OCI-LY7 (cell line): ENCODE measurements at places on chromosomes 2 and 18.

GRCh38 chr2:169344736-169345485 is 17.4 kb downstream of the LRP2 start:
- DNase-seq = no peak

DNA sequence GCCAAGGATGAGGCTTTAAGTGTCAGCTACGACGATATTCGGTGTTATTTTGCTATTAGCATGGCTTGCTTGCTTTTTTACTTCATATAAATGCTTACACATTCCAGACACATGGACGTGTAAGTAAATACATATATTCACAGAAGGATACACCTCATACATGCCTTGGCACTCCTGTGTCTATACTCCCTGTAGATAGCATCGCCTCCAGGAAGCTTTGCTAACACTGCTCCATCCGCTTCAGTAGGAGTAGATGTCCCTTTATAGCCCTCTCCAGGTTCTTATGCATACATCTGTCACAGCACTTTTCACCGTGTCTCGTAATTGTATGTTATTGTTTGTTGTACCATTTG is 27.5 kb upstream of the KCTD1 start:
- DNase-seq = no peak

DNA sequence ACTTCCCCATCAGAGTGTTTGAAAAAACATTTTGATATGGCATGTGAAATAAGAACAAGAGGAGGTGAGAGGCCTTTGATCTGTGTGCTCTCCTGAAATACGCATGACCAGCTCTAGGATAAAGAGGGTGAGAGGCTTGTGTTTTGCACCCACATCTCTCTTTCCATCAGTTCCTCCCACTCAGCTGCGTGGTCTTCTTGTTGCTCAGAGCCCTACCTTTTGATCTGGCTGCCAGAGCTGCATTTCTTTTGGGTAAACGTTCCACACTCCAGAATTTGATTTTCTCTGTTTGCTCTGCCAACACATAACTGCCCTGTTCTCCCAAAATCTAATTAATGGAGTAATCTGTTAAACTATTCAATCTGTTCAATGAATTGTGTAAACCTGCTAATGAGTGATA is 72.0 kb upstream of the FN1 start:
- no peak for DNase-seq

DNA sequence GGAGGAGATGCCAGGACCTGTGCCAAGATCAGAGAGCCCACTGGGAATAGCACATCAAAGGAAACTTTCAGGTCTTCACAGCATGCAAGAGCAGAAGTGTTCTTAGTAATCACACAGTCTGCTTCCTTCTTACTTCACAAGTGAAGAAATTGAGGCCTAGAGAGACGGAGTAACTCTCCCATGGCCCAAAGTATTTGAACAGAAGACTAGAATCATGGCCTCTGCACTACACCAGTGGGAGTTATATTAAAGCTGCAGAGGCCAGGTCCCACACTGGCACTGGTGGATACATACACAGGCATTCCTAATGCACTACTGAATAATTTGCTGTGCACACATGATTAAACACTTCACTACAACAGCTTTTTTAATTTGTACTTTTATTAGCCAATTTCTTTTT is 107.6 kb upstream of the RMP24 start:
- no peak for DNase-seq

GRCh38 chr18:53797998-53798495 is 426.4 kb downstream of the MBD2 start:
- no peak for DNase-seq

DNA sequence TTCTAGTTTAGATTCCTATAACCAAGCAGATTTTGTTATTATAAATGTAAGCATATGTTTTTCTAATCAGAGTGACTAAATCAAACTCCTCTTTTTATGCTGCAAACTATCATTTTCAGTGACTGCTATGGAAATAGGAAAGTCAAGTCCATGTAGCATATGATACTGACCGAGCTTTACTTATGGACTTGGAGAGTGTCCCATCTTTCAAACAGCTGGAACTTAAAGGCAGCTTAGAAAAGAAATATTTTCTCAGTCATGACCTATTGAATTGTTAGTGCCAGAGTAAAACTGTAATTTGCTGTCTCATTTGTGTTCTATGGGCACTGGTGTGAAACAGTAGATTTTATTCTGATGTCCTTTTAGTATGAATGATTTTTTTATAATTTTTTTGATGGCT is 76.7 kb downstream of the PHLPP1 start:
- DNase-seq = no peak

GRCh38 chr2:18896125-18896764 is 306.9 kb upstream of the NT5C1B start:
- no peak for DNase-seq

DNA sequence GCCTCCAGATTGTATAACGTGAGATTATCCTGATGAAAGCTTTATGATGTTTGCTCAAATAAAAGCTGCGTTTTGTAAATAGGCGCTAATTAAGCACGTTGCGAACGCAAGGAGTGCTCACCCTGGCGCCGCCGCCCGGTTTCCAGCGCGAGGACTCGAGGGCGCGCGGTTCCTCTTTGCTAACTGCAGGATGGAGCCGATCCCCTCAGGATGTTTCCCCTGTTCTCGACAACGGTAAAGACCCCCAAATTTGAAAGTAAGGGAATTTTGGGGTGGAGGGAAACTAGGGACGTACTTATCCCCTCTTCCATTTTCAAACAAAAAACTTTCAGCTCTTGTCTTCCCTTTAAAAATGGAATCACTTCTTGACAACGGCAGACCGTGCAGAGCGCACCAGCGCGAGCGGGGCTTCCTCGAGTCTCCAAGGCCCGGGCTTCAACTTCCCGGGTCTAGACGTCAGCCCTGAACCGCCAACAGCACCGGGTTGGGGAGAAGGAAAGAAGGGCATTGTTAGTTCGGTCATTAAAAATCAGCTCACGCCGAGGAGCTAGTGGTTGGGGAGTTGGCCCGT is 1.1 kb upstream of the GBX2 start:
- DNase-seq = no peak

DNA sequence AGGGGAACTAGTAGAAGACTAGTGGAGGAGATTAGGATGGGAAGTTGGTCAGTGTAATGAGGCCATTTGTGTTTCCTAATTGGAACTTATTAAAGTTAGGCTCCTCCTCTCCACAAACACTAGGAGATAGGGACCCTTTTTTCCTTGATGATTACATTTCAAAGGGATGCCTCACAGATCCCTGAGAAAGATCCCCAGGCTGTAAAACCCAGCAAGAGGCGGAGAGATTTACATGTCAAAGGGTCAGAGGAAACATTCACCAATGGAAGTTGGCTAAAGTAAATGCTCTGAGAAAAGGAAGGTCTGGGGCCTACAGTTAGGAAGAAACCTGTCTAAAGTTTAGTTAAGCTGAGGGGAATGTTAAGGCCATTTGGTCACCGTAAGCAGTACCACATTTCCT is 1.4 kb upstream of the CCDC85A start:
- DNase-seq = no peak

DNA sequence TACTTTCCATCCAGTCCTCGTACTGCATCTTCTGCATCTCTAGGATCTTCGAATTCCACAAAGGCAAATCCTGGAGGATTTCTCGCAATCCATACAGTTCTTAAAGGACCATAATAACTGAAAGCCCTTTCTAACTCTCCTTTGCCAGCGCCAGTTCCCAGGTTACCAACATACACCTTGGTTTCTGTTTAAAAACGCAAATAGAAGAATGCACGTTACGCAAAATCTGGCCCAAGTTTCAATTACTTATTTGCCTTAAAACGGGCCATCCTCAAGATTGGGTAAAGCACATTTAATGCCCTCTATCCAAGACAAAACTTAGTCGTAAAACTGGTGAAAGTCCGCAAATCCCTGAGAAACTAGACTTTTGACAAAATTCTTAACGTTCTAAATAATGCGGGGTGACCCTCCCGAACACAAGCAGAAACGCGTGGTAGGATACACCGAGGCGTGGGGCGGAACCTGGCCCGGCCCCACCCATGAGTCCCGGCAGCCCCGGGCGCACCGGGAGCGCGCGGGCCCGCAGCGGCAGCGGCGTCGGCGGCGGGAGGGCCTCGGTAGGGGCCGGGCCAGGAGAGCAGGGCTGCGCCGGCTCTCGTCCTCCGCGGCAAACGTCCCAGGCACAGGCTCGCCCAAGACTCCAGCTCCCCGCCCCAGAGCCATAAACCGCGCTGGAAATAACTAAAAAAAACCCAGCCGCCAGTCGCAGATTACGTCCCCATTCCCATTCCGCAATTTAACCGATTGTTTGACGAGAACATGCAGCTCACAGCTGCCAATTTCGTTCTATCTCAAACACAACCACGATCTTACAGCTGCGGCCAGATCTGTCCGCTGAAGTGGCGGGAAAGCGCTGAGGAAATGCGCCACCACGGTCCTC is 910 bp downstream of the SRSF7 start:
- DNase-seq = peak; percentile 66

DNA sequence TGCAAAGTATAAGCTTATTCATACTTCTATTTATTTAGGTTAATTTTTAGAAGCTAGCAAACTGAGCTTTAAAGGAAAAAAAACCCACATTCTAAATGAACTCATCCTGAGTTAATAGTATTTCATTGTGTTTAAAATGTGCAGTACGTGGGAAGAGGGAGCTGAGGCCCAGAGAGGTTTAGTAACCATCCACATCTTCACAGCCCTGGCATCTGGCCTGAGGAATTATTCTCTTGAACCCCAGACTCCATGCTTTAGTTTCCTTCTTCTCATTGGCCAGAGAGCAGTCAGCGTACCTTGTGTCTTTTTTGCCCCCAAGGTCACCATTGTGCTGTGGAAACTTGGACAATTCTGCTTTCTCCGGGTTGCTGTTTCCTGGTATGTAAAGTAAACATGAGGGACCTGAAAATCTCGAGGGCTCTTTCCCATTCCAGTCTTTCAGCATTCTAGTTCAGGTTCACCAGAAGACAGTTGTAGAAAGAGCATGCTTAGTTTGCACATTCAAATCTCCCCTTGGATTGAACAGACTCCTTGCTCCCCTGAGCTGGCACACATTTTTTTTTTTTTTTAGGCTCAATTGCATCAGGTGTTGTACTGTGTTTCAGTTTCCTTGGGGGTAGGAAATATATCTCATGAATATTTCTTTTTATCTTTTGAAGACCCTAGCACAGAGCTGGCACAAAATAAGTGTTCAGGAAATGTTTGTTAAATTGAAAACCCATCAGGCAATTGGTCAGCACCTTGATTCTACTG is 81.4 kb downstream of the MYCN start:
- DNase-seq = no peak

DNA sequence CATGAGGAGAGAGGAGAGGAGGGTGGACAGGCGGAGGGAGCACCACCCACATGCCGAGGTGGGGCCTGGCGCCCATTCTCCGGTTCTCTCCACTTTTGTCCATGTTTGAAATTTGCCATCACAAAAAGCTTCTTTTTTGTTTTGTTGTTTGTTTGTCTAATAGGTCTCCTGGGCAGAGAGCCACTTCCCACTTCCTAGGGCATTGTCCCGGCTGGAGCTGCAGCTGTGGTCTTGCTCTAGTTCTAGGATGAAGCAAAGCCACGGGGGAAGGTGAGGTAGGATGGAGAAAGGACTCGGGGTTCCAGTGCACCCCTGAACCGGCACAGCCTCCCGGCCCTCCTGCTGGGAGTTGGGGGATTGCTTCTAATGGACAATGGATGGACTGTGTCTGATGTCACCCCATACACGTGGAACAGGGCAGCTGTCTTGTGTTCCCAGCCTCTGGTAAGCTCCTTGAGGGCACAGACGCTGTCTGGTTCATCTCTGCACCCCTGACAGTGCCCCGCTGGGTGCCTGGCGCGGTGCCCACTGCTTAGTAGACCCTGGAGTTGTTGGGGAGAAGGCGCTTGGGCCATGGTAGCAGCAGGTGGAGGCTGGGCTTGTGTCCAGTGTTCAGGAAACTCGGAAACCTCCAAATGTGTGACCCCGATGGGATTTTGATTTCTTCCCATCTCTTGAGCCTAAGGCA is 278.4 kb downstream of the NDUFA10 start:
- DNase-seq = no peak

DNA sequence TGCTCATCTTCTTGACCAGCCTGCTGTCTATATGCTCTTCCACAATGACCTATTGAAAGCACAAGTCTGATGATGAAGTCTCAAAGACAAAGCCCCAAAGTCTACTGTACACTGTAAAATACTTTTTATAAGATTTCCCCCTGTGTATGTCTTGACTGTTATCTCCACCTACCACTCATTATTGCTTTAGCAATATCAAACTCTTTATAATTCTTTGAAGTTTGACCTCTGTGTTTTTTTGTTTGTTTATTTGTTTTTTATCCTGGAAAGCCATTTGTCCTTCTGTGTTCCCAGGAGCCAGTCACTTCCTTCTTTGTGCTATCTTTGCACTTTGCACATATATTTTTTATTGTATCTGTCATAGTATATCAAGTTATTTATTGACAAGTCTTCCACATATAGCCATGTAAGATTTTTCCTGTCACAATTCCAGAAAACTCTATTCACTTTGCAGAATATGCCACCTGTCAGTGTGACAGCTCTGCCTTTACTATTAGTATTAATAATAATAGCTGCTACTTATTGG is 66.3 kb downstream of the RND3 start:
- DNase-seq = no peak

DNA sequence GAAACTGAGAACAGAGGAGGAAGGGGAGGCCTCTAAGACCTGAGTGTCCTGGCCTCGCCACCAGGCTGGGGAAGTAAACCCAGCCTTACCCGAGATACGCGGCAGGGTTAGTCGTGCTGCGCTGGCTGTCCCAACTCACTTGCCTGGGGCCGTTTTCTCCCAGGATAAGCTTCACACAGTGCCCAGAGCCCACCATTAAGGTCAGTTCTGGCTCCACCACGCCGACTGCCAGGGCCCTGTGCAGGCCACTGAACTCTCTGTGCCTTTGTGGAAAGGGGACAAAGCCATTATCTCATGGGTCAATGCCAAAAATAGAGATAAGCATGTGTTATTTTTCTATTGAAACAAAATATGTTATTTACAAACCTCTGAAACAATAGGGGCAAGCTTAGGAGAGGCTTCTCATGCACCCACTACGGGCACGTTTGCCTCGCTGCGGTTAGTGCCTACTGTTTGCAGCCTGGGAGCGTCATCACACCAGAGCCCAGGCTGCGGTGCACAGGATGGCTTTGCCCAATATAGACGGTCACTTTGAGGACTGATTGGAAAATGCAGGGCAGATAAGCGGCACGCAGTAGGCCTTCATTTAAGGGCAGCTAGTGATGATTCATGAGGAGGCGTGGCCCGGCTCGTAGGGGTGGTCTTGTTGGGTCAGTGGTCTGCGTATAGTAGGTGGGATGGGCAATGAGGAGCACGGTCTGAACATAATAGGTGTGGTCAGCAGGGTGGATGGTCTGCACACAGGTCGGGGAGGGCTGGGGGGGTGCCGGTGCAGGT is 242.1 kb downstream of the GLI2 start:
- no peak for DNase-seq

DNA sequence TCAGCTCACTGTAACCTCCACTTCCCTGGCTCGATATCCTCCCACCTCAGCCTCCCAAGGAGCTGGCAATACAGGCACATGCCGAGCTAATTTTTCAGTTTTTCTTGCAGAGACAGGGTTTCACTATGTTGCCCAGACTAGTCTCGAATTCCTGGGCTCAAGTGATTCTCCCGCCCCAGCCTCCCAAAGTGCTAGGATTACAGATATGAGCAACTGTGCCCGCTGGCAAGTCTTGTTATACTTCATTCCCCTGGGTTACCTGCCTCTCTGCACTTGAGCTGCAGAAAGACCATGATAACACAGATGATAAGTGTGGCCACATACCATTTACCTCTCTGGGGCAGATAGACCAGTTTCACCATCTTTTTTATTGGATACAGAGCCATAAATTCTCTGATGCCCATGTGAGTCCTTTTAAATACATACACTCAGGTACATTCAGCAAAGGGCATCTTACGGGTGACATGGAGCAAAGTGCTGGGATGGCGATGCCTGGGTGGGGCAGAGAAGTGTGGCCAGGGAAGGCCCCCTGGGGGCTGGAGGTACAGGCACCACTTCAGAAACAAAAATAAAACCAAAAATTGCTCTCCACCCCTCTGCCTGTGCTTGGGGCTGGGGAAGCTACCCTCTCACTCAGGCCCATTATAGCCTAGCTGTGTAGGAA is 20.4 kb downstream of the CCT7 start:
- DNase-seq = no peak
